ENCODE measurements at places on chromosomes 12 and 14.

DNA sequence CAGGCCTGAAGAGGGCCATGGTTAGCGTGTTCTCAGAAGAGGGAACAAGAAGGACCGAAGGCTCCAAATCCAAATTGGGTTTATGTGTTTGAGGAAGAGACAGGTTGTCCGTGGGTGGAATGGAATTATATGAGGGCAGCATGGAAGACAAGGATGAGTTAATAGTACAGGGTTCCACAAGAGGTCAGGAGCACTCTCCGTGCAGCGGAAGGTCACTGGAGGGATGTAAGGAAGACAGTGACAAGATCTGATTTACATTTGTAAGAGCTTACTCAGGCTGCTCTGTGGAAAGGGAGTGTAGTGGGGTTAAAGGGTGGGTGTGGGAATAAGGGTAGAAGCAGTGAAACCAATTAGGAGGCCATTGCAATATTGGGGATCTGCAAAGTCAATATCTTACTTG lies 97.0 kb downstream of the TPH2 start:
- H3K4me1 ChIP-seq: no peaks in the 10 kb centered on the region
- no peaks in the 10 kb centered on the region for H3K36me3 ChIP-seq
- H3K4me3 ChIP-seq: no peak overlapping the region
- H3K27ac ChIP-seq: no peak overlapping the region

GRCh38 chr14:61611880-61612630 lies 83.3 kb upstream of the HIF1A start:
- H3K36me3 ChIP-seq: no peaks in the 10 kb centered on the region
- H3K27ac ChIP-seq: no peak overlapping the region
- H3K4me3 ChIP-seq: no peak overlapping the region
- DNase-seq: no peak

DNA sequence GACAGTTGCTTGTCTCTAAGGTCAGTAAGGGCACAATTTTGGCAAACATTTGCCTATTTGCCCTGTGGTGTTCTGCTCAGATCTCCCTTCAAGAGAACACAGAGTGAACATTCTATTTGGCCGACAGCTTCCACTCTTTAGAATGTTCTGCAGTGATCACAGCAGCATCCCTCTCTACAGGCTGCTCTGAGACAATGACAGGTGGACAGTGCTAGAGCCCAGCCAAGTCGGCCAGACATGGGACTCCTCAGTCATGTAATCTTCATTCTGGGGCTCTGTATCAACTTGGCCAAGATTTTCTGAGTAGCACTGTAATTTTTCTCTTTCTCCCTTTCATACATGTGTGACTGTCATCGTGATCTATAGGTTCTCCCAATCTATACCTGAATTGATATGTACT lies 34.8 kb downstream of the TIMELESS start:
- H3K4me1 ChIP-seq: no peaks in the 10 kb centered on the region
- no peak for DNase-seq
- H3K27me3 ChIP-seq: no peaks in the 10 kb centered on the region
- peaks cover 20% of the 10 kb centered on the region for H3K36me3 ChIP-seq
- no peak overlapping the region for H3K27ac ChIP-seq

DNA sequence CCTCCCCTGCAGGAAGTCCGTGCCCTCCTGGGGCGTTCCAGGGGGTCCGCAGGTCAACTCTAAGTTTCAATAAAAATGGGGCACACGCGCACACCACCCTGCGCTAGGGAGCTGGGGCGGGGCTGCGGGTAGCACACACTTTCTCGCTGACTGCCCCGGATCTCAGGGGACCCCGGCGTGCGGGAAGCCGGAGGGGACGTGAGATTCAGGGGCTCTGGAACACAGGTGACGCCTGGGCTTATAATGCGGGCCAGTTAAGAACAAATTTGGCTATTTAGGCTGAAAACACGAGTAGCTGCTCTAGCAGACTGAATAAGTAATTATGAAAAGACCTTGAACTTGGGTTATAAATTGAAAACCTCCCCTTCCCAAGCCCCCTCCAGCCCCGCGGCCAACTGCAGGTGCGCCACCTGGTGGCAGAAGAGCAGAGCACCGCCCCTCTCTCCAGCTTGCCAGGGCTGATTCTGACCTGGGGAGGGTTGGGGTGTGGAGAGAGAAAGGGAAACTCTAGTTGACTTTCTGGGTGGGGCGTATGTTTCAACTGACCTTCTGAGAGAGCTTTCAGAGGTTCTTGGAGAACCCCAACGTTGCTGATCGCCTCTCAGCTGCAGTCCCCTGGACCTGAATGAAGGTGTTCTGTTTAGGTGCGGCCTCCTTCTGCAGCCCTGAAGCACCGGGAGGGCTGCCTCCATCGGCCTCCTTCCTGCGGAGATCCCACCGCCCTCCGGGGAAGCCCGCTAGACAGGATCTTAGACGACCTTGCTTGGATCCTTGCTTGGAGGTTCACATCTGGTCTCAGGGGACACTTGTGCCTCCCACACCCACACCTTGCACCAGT lies 118.4 kb upstream of the EVL start:
- H3K4me1 ChIP-seq: peaks cover 10% of the 10 kb centered on the region
- H3K27ac ChIP-seq: no peak overlapping the region
- H3K27me3 ChIP-seq: no peaks in the 10 kb centered on the region
- DNase-seq: peak; percentile 59
- no peaks in the 10 kb centered on the region for H3K36me3 ChIP-seq

DNA sequence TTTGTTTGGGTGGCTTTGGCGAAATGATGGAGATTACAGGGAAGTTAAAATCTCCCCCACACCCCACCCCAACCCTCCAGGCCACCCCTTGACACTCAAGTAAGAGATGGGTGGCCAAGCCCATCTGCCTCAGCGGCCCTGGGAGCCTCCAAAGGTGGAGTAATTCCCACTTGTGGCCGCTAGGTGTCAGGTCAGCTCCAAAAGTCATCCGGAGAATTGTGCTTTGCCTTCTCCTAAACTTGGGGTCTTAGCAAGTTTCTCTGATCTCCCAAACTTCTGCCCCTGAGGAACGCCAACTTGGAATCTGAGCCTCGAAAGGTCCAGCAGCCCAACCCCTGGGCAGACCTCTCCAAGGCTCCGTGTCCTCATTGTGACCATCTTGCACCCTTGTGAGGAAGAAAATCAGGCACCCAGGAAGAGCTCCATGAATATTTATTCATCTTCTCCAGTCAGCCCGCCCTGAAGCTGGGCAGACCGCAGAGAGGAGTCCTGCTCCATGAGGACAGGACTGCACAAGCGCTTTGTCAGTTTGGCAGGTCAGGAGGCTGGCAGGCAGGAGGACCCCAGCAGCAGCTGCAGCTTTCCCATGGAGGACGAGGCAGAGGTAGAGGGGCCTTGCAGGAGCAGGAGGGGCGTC lies 46.7 kb downstream of the LRRC74A start:
- H3K27me3 ChIP-seq: peaks cover under 1% of the 10 kb centered on the region
- peak; percentile 76 for DNase-seq
- H3K27ac ChIP-seq: no peak overlapping the region
- peaks cover 3% of the 10 kb centered on the region for H3K4me1 ChIP-seq

DNA sequence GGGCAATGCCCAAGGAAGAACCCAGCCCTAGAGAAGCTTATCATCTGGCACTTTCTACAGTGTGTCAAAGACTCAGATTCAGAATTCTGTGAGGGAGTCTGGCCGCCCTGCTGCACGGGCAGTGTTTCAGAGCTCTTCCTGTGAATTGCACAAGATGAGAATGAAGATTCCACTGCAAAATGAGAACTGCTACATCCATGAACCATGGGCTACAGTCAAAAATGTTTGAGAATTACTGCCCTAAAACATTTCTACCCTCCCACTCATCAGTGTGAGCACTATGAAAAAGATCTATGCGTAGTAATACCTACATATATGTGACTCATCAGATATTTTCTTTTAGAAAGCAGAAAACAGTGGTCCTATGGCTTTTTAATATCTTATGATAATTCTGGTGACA lies 104.0 kb downstream of the STAB2 start:
- no peak for DNase-seq
- H3K27me3 ChIP-seq: no peaks in the 10 kb centered on the region

- H3K36me3 ChIP-seq: no peaks in the 10 kb centered on the region
- no peaks in the 10 kb centered on the region for H3K27me3 ChIP-seq
- no peak overlapping the region for H3K27ac ChIP-seq
- H3K4me1 ChIP-seq: peaks cover 27% of the 10 kb centered on the region
- H3K4me3 ChIP-seq: no peak overlapping the region
These were observed 8.9 kb downstream of the DDHD1 start for GRCh38 chr14:53144244-53144643.
